Left ventricle myocardium inferior (tissue), 1 donor: ENCODE measurements at places on chromosomes 13 and 19. TPM values are rescaled to one million over a fixed set of nuclear protein-coding genes. Genes with fewer than 3 reads are reported as not detected.

- no peak for DNase-seq
Observed at GRCh38 chr13:93559718-93560117, 333.1 kb downstream of the GPC6 start.

- DNase-seq = no peak
Observed at GRCh38 chr13:75479102-75479740, 2.7 kb downstream of the TBC1D4 start.

The SMAD9 gene
- 4.2 TPM for total RNA-seq

DNA sequence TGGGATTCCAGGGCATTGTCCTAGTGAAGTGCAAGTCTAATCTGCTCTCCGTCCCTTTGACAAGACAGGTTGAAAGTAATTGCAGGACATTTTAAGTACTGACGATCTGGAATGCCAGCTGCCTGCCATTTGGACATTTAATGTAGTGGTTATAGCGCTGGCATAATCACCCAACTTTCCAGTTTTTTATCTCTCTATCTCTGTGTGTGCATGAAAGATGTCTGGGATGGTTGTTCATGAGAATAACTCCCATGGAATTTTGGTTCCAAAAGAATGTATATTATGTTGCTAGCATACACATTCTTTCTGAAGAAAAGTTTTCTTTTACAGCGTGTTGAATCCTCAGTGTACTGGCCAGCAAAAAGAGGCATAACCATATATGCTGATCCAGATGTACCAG, 53.6 kb downstream of the TDRD12 start:
- no peak for DNase-seq

The ZNF536 gene
- 4.0 TPM for total RNA-seq

- no peak for DNase-seq
Observed at GRCh38 chr19:51096473-51097165, 11.6 kb downstream of the CTU1 start.

The RFPL4A gene
- not detected for total RNA-seq

The EXOC3L2 gene
- total RNA-seq = 1.8 TPM

- DNase-seq = no peak
Observed at GRCh38 chr13:50153401-50153800, 138.2 kb downstream of the KCNRG start.

The DIRAS1 gene
- total RNA-seq = 195 TPM

GRCh38 chr13:110258876-110259631, 47.9 kb downstream of the COL4A1 start:
- no peak for DNase-seq

The PSG3 gene
- not detected for total RNA-seq

The TUBA3C gene
- total RNA-seq = not detected

The MBD3L3 gene
- total RNA-seq = not detected

The ANKLE1 gene
- total RNA-seq = 0.11 TPM

The SBSN gene
- not detected for total RNA-seq

- DNase-seq = no peak
Observed at GRCh38 chr19:29675120-29675649, 9.9 kb downstream of the PLEKHF1 start.

GRCh38 chr13:23766283-23766682, 122.9 kb downstream of the MIPEP start:
- DNase-seq = no peak

The CRB3 gene
- not detected for total RNA-seq

DNA sequence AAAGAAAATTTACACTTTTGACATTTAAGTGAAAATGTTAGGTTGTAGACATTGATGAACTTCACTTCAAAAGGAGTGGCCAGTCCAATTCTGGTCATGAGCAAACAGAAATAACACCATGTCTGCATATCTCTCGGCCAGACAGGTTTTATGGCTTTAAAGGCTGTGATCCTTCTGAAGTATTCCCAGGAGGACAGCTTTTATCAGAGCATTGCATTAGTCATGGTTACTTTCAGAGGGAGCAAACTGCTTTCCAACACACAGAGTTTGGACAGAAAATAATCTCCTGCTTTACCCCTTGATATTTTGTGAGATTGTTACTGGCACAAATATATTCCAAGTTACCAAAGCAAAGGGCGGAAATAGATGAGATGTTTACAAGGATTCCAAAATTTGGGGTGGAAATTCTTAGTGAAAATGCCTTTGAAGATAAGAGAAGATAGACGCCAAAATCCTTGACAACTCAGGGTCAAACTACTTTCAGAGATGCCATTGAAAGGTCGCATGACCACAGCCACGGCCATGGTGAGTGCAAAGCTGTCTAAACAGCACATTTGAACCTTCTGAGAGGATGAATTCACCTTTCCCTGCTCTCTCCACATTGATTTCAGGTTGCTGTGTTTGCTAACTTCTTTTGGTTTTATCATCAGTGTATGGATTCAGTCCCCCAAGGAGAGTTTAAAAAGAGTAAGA, 584.5 kb upstream of the SGCG start:
- DNase-seq = no peak

GRCh38 chr13:95343944-95344343, 42.7 kb upstream of the ABCC4 start:
- no peak for DNase-seq

The COX7A1 gene
- total RNA-seq = 2,839 TPM

- DNase-seq = no peak
Observed at GRCh38 chr19:30640252-30640965, 268.2 kb downstream of the ZNF536 start.

- DNase-seq = no peak
Observed at GRCh38 chr19:41753936-41754529, 1.3 kb upstream of the CEACAM6 start.

DNA sequence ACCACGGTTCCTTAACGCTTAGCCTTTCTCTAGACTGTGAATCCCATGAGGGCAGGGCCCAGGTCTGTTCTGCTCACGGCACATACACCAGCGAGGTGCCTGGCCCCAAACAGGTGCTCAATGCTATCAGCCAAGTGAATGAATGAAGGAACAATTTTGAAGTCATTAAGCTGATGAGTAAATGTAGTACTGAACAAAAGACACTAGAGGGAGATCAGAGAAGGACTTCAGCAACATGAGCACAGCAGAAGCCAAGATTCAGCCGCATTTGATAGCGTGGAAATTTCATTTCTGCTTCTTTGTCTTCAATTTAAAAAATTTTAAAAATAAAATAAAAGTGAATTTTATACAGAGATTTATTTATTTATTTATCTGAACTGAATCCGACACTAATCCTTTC, 20.1 kb upstream of the MYO16 start:
- no peak for DNase-seq

The KCNRG gene
- total RNA-seq = not detected

DNA sequence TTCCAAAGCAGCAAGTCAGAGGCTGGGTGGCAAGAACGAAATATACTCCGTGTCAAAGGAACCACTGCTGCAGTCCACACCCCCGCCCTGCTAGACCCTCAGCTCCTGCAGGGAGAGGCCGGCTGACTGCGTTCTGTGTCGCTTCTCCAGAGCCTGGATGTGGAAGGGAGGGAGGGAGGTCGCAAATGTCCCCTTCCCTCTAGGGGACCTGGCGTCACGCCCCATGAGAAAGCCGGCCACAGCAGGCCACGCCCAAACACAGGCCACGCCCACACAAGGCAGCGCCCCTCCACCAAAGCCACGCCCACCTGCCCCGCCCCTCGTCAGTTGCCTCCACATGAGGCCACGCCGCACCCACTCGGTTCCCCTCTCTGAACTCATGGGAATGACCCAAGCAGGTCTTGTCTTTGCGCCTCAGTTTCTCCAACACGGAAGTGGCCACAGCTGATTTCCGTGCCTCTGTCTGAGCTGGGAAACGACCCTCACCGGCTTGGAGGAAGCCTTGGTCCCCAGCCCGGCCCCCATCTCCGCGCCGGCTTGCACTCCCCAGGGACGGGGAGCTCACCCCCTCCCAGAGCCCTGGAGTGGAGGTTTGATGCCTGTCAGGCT, 38.4 kb upstream of the TCF3 start:
- no peak for DNase-seq

DNA sequence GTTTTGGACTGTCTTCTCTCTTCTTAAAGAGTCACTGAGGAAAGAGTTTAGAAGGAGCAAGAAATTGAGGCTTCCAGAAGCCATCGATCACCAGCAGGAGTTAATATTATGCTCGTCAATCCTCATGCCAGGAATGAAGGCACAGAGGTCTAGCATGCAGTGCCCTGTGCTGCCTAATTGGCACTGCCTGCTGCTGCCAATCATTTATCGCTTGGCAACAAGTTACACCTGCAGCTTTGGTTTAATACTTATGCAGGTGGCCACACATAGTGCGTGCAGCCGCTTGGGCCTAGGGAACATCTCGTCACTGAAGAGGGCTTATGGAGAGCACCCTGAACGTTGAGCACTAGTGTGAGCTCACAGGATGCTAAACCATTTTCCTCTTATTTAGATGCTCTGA, 2.7 kb upstream of the SOX1 start:
- DNase-seq = no peak

DNA sequence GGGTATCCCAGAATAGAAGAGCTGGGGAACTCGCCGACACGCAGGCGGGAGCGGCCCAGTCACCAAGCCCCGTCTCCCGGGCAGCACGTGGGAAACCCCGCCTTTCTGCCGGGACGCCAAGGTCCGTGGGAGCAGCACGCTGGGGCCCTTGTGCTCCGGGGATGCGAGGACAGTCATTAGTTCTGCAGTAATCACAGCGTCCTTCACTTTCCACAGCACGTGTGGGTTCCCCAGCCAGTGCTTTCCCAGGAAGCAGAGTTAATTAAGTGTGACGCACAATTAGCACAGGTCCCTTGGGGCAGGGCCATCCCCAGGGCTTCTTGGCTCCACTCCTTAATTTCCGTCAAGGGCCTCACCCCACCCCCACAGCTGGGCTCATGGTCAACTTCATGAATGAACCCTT, 64.3 kb upstream of the C13orf46 start:
- peak; percentile 44 for DNase-seq

The PSG7 gene
- total RNA-seq = not detected

DNA sequence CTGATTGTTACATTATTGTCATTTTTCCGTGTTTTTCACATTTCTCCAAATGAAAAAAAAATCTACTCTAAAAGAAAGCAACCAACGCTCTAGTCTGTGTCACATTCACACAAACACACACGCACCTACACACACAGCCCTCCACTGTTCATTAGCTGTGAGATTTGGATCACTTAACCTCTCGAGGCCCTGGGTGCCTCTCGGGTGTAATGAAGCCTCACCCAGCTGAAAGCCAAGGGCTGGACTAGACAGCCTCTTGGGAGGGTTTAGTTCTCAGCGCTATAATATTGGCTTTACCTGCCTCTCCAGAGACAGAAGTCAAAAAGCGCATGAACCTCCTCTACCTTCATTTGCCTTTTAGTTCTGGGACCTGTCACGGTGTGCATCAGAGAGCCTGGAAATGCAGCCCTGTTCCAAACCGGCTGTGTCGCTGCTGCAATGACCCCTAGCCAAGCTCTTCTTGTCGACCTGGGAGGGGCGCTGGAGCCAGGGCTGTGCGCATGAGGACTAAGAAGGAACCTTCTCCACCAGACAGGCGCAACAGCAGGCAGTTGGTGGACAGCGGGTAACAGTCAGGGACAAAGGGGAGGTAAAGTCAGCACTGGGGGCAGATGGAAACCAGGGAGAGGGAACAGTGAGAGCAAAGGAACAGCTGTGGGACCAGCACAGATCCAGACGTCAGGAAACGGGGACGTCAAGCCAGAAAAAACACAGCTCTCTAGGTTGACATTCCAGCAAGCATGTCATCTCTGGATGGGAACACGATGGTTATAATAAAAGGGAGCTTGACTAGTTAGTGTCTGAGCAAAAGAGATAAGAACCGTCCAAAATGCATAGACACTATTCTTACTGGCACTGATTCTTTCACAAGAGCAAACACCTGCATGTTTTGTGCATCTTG, 375.9 kb downstream of the EFNB2 start:
- DNase-seq = no peak

The SERP2 gene
- total RNA-seq = 13.0 TPM

DNA sequence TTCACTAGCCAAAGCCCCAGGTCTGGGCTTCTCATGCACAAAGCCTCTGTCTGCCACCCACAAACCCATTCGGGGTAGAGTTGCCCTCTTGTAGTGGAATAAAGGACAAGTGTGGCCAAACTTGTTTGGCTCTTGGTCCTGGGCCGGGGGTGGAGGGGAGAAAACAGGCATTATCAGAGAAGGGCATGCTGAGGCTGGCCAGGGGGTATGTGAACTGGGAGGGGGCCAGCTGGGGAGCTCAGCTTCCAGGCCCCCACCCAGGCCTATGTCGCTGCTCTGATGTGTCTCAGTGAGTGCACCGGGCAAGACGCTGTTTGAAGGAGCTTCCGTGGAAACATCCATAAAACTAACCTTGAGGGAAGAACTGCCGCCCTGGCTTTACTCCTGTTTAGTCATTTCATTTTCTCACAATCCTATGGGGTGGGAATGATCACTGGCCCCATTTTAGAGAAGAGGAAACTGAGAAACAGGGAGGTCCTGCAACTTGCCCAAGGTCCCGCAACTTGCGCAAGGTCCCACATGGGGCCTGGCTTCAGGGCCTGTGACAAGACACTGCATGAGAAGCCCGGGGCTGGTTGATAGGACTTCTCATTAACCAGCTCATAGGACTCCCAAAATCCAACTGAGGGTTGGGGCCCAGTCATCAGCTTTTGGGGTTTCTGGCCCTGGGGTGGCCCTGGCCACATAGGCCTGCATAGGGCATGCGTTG, 30.8 kb downstream of the CCNE1 start:
- no peak for DNase-seq

- DNase-seq = no peak
Observed at GRCh38 chr13:99442273-99442895, 58.9 kb upstream of the TM9SF2 start.

- DNase-seq = no peak
Observed at GRCh38 chr13:73304442-73304841, 245.6 kb downstream of the KLF5 start.

DNA sequence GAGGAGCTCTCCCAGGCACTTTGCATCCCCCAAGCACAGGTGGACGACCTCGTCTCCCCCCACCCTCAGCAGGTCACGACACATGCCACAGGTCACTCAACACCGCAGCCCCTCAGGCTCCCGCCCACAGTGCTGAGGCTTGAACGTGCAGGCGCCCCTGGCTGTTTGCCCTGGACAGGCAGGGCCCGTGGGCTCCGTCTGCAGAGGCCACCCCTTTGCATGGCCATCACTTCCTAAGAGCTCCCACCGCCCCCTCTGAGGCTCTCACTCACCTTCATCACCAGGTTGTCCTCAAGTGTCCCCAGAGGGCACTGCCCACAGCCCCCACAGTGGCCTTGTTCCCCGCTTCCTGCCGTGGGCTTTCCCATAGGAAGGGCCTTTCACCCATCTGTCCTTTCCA, 132.1 kb upstream of the MCF2L start:
- no peak for DNase-seq

GRCh38 chr13:113325779-113326178, 28.7 kb downstream of the LAMP1 start:
- no peak for DNase-seq
